ENCODE measurements at places on chromosomes 16 and 17.
A peak's percentile ranks its signal among the peaks of the same experiment; 100 is the strongest.

GRCh38 chr17:1304962-1305563 is 25.6 kb downstream of the TRARG1 start:
- DNase-seq = no peak

GRCh38 chr17:14840616-14841231 is 424.4 kb downstream of the PMP22 start:
- DNase-seq = no peak

- peak; percentile 29 for DNase-seq
Measured at GRCh38 chr17:44911133-44912001, 3.9 kb downstream of the GFAP start.

DNA sequence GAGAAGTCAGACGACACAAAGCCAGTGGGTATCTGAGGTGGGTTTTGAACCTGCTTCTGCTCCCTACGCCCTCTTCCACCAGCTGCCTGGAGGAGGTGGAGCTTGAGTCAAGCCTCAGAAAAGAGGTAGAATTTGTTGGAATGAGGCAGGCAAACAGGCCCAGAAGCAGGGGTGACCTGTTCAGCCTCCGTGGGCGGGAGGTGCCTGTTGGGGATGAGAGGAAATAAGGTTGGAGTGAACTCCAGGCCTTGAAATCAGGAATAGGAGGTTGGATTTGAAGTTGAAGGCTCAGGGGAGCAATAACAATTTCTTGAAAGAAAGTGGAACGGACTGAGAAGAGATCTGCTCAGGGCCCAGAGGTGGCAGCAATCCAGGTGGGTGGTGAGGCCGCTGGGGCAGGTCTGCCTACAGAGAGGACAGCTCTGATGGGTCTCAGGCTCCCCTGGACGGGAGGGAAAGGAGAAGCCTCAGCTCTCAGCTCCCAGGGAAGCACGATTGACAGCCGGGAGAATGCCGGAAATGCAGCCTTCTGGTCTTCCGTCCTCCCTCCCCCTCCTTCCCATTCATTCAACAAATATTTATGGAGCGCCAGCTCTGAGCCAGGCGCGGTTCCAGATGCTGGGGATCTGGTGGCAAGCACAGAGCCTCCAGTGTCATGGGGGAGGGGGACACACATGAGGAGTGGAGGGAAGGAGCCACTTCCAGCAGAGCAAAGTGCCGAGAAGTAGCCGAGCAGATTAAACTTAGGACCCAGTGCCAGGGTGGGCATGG is 61.9 kb upstream of the CIBAR2 start:
- DNase-seq = no peak

DNA sequence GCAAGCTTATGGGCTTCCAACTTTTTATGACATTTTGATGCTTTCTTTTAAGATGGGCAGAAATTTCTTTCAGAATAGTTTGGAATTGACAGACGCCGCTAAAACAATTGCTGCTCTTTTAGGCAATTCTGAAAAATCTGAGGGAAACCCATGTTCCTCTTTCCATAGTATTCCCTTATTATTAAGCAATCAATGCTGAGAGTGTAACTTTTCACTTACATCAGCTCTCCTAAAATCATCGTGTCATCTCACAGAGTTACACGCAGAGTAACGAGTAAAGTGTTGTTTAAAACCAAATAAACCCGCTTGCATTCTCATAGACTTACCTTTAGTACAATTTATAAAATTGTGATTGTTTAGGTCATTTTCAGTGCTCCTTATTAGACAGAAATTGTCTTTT is 150.6 kb downstream of the MAF start:
- DNase-seq = no peak

- DNase-seq = peak; percentile 56
Measured at GRCh38 chr17:42405963-42406495, 17.0 kb downstream of the CAVIN1 start.

GRCh38 chr17:78769196-78769773 is 12.8 kb downstream of the CYTH1 start:
- DNase-seq = no peak

All from stimulated activated CD8-positive, alpha-beta memory T cell treated with anti-CD3 and anti-CD28 coated beads, Interleukin-7, amount 100 ng/mL, for 4 hours (primary cell).